ENCODE measurements at places on chromosomes 3 and 15.

DNA sequence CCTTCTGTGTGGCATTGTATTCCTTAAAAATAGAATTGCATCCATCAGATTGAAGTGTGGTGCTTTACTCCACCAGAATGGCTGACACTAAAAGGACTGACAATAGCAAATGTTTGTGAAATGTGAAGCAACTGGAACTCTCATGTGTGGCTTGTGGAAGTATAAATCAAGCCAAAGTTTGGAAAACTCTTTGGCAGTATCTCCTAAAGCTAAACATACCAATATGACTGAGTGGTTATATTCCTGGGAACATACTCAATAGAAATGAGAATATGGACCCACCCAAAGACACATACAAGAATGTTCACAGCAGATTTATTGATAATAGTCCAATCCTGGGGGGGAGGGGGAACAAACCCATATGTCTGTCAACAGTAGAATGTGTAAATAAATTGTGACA lies 87.1 kb downstream of the RARB start:
- no peak for DNase-seq

DNA sequence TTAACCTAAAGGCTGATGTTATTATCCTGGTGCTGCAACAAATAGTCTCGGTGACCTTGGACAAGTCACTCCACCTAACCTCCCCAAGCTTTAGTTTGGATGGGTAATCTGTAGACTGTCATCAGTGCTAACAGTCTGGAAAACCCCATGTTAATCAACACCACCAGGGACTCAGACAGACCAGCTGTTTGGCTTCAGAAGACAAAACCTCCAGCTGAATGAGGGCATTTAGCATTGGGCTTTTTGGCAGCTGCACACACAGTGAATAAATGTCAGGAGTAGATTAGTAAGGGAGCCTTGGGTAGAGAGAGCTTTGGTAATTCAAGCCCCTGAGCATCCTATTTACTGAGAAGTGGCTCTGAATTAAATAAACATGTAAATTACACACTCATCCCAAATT lies 24.9 kb upstream of the C3orf80 start:
- DNase-seq: no peak

DNA sequence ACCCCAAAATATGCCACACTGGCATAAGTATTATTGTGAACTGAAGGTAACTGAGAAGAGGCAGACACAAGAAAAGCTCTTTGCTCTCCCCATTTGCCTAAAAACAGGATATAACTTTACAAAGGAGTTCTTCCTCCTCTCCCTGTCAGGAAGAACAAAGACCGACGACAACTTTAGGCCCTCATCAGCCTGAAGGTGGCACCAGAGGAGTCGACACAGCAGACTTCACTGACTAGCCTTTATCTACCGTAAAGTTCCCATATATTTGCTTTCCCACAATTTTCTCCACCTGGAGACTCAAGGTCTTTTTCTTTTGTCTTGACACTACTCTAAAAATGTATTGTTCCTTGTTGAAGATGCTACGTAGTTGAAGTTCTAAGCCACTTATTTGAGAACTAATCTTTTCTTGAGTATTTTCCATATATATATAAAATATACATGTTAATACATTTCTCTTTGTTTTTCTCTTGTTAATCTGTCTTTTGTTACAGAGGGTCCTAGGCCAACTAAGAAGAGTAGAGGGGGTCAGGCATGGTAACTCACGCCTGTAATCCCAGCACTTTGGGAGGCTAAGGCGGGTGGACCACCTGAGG lies 16.2 kb upstream of the XIRP1 start:
- DNase-seq: no peak

DNA sequence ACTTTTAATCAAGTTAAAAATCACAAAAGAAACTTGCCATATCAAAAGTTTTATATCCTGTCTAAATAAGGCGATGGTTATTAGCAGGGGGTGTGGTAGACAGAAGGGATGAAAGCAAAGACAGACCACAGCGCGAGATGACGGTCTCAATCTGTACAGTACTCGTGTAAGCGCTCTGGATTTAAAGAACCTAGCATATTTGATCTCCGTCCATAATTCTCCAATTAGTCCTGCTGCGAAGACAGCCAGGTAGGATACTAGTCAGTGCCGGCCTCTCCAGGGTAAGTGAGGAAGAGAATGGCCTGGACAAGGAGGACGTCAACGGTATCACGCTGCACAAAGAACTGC lies 701 bp downstream of the SGO1 start:
- DNase-seq: no peak

DNA sequence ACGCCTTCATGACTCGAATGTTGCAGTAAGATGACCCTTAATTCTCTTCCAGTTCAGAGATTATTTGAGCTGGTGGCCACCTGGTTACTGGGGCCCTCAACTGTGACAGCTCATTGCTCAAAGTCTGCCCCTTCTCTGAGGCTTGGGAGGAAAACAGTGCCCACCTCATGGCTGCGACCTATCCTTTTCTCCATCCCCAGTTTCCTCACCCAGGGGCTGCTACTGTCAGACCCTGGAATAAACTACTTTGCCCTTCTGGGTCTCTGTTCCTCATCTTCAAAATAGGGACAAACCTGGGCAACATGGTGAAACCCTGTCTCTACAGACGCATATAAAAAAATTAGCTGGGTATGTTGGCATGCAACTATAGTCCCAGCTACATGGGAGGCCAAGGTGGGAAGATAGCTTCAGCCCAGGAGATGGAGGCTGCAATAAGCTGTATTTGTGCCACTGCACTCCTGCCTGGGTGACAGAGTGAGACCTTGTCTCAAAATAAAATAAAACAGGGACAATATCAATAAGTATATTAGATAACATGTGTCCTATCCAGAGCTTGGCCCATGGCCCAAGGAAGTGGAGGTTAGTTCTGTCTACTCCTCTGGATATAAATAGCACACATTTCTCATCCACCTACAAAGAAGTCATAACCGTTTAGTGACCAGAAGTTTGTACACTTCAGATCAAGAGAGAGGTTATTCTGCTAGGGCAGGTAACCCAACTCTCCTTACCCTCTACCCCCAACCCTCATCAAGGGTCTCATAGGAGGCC lies 2.2 kb upstream of the RASL12 start:
- no peak for DNase-seq

DNA sequence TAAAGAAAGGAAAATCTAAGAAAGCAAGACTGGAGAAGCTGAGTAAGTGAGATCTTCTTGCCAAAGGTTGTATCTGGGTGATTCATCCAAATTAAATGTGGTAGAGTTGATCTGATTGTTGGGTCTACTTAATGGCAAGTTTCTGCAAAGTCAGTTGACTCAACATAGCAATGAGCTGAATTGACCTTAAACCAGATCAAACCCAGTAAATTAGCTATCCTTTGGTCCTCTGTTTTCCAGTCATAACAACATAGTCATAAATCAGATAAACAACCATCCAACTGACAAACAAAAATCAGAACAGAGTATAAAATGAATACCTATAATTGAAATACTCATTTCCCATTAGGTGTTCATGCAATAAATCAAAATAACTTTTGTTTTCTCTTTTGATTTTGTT lies 142.6 kb upstream of the CFAP20DC start:
- DNase-seq: no peak

DNA sequence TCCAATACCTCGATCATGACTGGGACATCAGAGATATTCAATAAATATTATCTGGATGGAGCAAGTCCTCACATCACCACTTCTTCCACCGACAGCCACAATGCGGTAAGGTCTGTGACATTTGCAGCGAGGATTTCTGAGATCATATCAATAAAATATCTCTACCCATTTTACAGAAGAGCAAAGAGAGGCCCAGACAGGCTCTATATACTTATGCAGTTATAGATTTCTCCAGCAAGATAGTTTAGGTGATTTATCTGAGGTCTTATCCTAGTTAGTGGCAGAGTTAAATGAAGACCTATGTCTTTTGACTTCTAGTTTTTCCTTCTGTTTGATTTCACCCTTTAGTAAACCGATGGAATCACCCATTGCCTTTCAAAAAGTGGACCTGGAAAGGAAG lies 81.6 kb downstream of the TNIK start:
- no peak for DNase-seq

GRCh38 chr15:77311020-77311419 lies 108.9 kb downstream of the PEAK1 start:
- no peak for DNase-seq

GRCh38 chr3:123682781-123683504 lies 98.1 kb upstream of the HACD2 start:
- DNase-seq: no peak

- no peak for DNase-seq
These were observed 459 bp upstream of the ADCY5 start for GRCh38 chr3:123449102-123449996.

DNA sequence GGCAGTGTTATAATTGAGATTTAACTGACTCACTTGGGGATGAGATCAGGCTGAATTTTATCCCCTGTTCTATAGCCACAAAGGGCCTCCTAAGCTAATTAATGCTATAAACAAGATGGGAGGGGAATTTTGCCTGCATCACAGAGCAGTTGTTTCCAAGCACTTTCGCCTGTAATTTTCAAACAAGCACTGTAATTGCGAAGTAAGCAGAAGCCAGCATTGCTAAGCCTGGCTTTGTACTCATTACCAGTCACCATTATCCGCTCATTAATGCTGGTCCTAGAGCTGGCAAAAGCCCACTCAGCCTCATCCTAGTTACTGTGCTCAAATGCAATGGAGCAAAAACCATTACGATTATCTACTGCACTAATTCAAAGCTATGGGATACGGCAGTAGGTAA lies 356.6 kb upstream of the UBE2E2 start:
- no peak for DNase-seq

DNA sequence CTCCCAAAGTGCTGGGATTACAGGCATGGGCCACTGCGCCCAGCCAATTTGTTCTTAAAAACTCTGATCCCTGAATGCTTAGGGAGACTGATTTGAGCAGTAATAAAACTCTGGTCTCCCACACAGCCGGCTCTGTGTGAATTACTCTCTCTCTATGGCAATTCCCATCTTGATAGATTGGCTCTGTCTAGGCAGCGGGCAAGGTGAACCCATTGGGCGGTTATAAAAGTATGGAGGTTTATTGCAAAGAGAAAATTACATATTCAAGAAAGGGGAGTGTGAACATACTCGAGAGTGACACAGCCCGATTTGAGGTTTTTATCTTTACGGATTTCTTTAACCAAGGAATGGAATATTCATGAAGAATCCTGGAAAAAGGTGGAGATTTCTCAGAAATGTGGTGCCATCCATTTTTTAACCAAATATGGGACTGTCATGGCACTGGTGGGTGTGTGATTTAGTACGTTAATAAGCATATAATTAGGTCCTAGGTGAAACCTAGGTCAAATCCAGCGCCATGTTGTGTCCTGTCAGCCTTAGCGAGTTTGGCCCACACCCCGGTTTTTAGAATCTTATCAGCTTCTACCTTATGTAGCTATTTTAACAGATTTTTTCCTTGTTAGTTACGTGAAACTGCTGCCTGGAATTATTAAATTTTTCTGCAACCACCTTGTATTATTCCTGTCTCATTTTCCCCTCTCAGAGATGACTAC lies 7.2 kb upstream of the GMPS start:
- DNase-seq: no peak

DNA sequence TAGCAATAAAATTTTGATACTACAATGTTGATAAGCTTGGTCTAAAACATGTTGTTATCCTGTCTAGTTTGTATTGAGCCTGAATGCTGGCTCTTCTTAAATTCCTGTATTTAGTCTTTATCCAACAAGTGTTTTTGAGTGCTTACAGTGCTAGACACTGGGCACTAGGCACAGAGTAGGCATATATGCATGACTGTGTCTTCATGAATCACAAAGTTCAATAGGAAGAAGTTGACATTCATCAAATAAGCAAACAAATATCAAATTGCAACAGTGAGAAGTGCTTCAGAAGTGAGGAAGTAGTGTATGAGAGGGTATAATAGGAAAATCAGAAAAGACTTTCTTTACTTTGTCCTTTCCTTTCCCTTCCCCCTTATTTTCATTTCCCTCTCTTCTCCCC lies 6.8 kb downstream of the CD96 start:
- DNase-seq: no peak

DNA sequence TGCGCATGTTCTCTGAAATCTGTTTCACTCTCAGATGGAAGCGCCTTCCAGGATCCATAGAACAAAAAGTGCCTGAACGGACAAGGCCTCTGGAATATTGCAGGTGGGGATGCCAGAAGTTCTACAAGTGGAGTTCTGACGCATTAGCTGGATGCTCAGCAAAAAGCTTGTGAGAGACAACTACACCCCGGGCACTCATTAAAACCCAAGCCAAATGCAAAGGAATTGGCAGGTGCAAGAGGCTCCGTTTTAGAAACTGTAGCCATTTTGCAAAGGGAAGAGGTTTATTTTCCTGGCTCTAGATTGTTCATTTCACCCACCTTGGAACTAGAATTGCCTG lies 35.2 kb upstream of the SLC24A5 start:
- DNase-seq: no peak

GRCh38 chr15:37819191-37819590 lies 115.2 kb upstream of the TMCO5A start:
- DNase-seq: no peak

DNA sequence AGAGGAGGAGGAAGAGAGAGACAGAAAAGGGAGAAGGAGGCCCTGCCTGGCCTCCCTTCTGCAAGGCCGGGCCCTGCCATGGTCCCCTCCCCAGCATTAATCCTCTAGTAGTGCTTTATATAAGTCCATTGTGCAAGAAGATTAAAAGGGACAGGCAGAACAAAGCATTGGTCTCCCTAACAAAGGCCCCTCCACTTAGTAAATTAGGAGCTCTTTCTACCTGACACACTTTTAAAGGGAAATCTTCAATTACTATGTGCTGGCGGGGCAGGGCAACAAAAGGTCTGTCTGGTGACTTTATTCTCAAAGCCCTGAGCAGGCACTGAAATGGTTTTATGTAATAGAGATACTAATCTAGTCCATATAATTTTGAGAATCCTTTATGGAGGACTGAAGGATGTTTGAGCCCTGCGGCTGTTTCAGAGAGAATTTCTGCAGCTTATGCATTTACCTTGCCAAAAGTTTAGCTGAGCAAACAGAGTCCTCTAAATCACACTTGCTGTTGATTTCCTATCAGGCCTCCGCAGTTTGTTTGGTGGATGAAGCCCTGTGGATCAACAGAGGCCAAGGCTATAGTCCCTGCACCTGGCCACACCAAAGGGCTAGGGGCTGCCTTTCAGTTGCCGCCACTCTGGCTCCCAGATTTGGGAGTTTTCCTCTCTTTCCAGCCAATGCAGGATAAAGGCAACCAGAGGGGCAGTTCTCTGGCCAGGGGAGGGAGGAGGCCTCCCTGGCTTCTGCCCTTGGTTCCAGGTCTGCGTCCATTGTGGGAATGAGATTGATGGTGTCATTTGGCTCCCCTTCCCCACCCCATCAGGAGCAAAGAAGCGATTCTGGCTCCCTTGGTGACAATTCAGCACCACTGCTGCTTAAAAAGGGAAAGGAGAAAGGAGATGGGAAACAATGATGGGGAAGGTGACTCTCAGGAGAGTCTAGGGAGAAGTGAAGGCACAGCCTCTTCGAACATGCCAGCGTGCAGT lies 148.0 kb downstream of the MEGF11 start:
- DNase-seq: no peak
